Ascending aorta (tissue), 2 donors: ENCODE measurements at places on chromosomes 1 and 21.
A peak's percentile ranks its signal among the peaks of the same experiment; 100 is the strongest.

GRCh38 chr1:171576144-171576543, 45.9 kb upstream of the MYOCOS start:
- H3K27me3 ChIP-seq = no peaks in the 10 kb centered on the region
- H3K4me1 ChIP-seq = no peaks in the 10 kb centered on the region
- no peak for DNase-seq
- H3K4me3 ChIP-seq = no peak overlapping the region

- no peaks in the 10 kb centered on the region for H3K4me1 ChIP-seq
- no peak overlapping the region for H3K4me3 ChIP-seq
- no peaks in the 10 kb centered on the region for H3K27me3 ChIP-seq
- H3K27ac ChIP-seq = no peak overlapping the region
Observed at GRCh38 chr1:8070381-8070811, 44.3 kb upstream of the ERRFI1 start.

DNA sequence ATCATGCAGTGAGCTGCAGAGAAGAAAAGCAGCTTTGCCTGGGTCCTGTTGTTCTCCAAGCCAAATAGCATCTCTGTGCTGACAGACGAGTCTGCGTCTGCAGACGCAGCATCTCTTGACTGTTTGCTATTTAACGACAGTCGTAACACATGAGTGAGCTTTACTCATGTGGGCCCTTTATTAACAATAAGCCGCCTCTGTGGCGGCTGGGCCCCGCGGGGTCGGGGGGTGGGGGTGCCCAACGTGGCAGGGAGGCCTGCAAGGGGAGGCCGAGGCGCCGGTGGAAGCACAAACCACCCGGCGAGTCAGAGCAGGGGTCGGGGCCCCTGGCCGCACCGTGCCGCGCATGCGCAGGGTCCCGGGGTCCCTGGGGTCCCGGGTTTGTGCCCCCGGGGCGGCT, 435.1 kb downstream of the KIF26B start:
- no peaks in the 10 kb centered on the region for H3K27me3 ChIP-seq
- no peak overlapping the region for H3K4me3 ChIP-seq
- H3K36me3 ChIP-seq = no peaks in the 10 kb centered on the region
- no peak overlapping the region for H3K27ac ChIP-seq
- DNase-seq = no peak

- H3K36me3 ChIP-seq = no peaks in the 10 kb centered on the region
- H3K4me3 ChIP-seq = no peak overlapping the region
- no peak overlapping the region for H3K27ac ChIP-seq
- H3K27me3 ChIP-seq = no peaks in the 10 kb centered on the region
- peak; percentile 82 for DNase-seq
- H3K4me1 ChIP-seq = no peaks in the 10 kb centered on the region
Observed at GRCh38 chr1:93814059-93814794, 64.8 kb downstream of the DNTTIP2 start.

- H3K27me3 ChIP-seq = no peaks in the 10 kb centered on the region
- H3K4me3 ChIP-seq = no peak overlapping the region
- DNase-seq = no peak
- H3K4me1 ChIP-seq = peaks cover 8% of the 10 kb centered on the region
Observed at GRCh38 chr1:117579221-117579906, 26.5 kb upstream of the TENT5C start.

GRCh38 chr1:70071601-70072000, 133.8 kb downstream of the LRRC40 start:
- H3K27ac ChIP-seq = no peak overlapping the region
- no peak for DNase-seq
- no peaks in the 10 kb centered on the region for H3K36me3 ChIP-seq
- no peaks in the 10 kb centered on the region for H3K27me3 ChIP-seq
- H3K4me1 ChIP-seq = no peaks in the 10 kb centered on the region

DNA sequence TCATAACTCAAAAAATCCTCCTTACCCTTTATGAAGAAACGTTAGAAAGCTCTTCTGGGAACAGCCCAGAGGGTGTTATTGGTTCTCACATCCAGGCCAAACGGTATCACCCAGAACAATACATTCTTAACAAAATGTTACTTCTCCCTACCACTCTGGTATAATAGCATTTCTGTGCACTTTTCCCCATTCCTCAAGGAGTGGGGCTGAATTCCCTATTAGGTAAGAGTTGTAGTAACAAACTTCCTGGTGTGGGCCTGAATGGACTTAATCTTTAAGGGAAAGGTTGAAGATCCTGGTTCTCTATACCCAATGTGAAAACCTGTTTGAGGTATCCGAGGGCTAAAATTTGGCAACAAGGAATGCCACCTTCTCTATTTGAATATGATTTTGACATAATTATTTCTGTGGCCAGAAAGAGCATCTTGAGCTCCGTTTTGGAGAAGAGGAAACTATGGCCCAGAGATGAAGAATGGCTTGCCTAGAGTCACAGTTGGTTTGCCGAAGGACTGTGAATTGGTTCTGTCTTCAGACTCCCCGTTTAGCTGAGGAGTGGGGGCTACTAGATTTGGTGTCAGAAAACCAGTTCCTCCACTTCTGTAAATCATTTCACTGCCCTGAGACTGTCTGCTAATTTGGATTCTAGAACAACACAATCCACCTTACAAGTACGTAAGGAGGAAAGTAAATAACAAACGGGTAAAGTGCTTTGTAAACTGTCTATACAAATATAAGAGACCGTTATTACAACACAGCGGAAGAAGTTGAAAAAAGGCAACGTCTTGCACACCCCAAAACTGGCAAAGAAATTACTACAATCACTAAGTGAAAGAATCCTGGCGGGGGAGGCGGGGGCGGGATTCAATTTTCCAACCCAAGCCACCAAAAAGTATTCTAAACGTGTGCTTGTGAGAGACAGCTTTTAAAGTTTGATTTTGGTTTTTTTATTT, 2.3 kb downstream of the ANP32E start:
- DNase-seq = no peak
- H3K4me1 ChIP-seq = peaks cover 10% of the 10 kb centered on the region
- peak overlapping the region; percentile 97 for H3K27ac ChIP-seq
- H3K36me3 ChIP-seq = peaks cover 3% of the 10 kb centered on the region

- no peak for DNase-seq
- no peaks in the 10 kb centered on the region for H3K27me3 ChIP-seq
- H3K36me3 ChIP-seq = peaks cover 6% of the 10 kb centered on the region
- H3K4me1 ChIP-seq = no peaks in the 10 kb centered on the region
- no peak overlapping the region for H3K4me3 ChIP-seq
Observed at GRCh38 chr1:5974631-5975030, 17.6 kb downstream of the NPHP4 start.

DNA sequence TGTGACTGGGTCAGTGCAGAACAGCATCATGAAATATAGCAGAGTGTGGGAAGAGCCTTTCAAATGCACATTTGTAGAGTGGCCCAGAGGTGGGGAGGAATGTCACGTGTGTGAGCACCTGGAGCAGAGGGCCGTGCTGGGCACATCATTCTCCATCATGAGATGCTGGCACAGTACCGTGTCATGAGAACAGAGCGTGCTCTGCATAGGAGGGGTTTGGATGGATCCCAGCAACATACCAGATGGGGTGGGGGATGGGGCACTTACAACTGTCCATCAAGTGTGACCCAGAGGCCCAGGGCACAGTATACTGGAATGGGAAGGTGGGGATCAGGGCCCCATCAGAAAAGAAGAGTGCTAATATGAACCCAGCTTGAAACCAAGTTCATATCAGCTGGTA, 182.0 kb downstream of the LMX1A start:
- no peak overlapping the region for H3K27ac ChIP-seq
- H3K4me1 ChIP-seq = no peaks in the 10 kb centered on the region
- H3K36me3 ChIP-seq = no peaks in the 10 kb centered on the region
- DNase-seq = no peak
- no peaks in the 10 kb centered on the region for H3K27me3 ChIP-seq

- peak overlapping the region; percentile 88 for H3K27ac ChIP-seq
- H3K36me3 ChIP-seq = no peaks in the 10 kb centered on the region
- peaks cover 20% of the 10 kb centered on the region for H3K4me1 ChIP-seq
Observed at GRCh38 chr1:205783904-205784303, 8.6 kb upstream of the RAB29 start.

- no peak within 1 kb of the TSS for H3K27ac ChIP-seq
- no peaks in the 10 kb centered on the region for H3K4me1 ChIP-seq
- peaks cover 8% of the 10 kb centered on the region for H3K27me3 ChIP-seq
- no peak for DNase-seq
- H3K36me3 ChIP-seq = no peaks in the 10 kb centered on the region
Observed at GRCh38 chr1:240091614-240092300, at the start of gene FMN2. FMN2 (plus strand) TSS chr1:240091883; CDS start chr1:240092110, 227 bp downstream.

DNA sequence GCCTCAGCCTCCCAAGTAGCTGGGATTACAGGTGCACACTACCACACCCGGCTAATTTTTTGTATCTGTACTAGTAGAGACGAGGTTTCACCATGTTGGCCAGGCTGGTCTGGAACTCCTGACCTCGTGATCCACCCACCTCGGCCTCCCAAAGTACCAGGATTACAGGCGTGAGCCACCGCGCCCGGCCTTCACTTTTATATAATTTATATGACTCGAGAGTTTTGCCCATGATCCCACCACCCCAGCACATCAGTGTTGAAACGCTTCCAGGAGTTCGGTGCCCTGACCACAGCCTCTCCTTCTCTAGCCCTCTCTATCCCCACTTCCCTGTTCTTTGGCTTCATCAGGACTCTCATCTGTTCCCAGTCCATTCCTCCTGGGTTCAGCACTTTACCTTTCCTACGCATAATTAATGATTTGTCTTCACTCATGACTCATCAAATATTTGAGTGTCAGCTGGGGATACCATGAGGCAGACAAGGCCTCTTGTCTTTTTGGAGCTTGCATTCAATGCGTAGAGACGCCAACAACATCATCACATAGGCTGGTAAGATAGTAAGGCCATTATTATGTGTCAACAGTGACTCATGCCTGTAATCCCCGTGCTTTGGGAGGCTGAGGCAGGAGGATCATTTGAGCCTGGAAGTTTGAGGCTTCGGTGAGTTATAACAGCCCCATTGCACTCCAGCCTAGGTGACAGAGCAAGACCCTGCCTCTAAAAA, 1.4 kb downstream of the PMF1 start:
- H3K27ac ChIP-seq = peak overlapping the region; percentile 89
- peak overlapping the region; percentile 82 for H3K4me3 ChIP-seq
- DNase-seq = no peak
- peaks cover 24% of the 10 kb centered on the region for H3K4me1 ChIP-seq

GRCh38 chr1:73839922-73840321, 358.1 kb downstream of the LRRIQ3 start:
- no peaks in the 10 kb centered on the region for H3K27me3 ChIP-seq
- H3K4me1 ChIP-seq = no peaks in the 10 kb centered on the region
- no peaks in the 10 kb centered on the region for H3K36me3 ChIP-seq
- DNase-seq = no peak
- no peak overlapping the region for H3K27ac ChIP-seq

DNA sequence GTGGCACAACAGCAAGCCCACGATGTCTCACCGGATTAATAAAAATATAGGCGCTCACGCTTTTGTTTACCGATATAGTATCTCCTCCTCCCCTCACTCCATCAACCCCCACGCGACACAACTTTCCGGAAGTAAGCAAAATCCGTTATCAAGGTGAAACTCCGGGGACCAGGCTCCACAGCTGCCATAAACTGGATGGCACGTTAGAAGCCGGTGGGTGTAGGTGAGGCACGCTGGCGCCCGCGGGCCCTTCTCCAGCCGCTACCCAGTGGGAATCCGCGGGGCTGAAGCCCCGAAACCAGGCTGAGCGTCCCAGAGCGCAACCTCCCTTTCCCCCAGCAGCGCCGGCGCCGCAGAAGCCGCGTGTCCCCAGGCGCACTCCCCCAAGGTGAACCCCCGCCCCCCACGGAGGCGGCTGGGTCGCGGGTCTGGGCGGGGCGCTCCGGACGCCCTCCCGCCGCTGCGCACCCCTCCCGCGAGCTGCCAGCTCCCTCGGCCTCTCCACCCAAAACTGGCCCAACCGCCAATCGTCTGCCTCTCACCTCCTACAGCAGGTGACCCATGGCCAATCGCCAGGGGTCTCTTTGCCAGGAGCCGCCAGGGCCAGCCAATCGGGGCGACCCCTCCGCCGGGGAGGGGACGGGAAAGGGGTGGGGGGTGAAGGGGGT, 112.4 kb downstream of the OSBPL9 start:
- no peaks in the 10 kb centered on the region for H3K27me3 ChIP-seq
- peak; percentile 68 for DNase-seq
- H3K4me1 ChIP-seq = no peaks in the 10 kb centered on the region
- H3K36me3 ChIP-seq = no peaks in the 10 kb centered on the region
- peak overlapping the region; percentile 79 for H3K4me3 ChIP-seq
- peak overlapping the region; percentile 80 for H3K27ac ChIP-seq

GRCh38 chr1:34682452-34683223, 72.2 kb upstream of the GJB5 start:
- no peak for DNase-seq
- H3K36me3 ChIP-seq = no peaks in the 10 kb centered on the region
- H3K4me1 ChIP-seq = no peaks in the 10 kb centered on the region
- no peaks in the 10 kb centered on the region for H3K27me3 ChIP-seq
- H3K4me3 ChIP-seq = no peak overlapping the region

- H3K27ac ChIP-seq = no peak overlapping the region
- H3K4me3 ChIP-seq = no peak overlapping the region
- peaks cover 50% of the 10 kb centered on the region for H3K27me3 ChIP-seq
- H3K36me3 ChIP-seq = no peaks in the 10 kb centered on the region
- no peak for DNase-seq
Observed at GRCh38 chr1:90726986-90727480, 9.9 kb upstream of the BARHL2 start.

DNA sequence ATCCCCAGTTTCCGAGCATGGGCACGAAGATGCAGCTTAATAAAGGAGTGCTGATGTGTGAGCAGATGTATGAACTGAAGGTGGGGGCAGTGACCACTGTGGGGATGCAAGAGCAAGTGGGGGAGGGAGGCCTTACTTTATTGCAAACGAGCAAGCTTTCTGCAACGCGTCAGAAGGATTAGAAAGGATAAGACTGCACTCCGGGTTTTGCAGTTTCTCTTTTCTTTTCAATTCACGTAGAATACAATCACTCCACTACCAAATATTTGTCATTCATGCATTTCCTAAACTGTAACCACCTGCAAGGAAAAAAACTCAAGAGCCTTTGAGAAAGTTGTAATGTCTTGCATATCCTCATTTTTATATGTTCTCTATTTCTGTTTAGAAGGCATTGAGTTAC, 4.3 kb upstream of the OR2C3 start:
- H3K36me3 ChIP-seq = no peaks in the 10 kb centered on the region
- H3K27ac ChIP-seq = no peak overlapping the region
- no peaks in the 10 kb centered on the region for H3K4me1 ChIP-seq
- no peak overlapping the region for H3K4me3 ChIP-seq

DNA sequence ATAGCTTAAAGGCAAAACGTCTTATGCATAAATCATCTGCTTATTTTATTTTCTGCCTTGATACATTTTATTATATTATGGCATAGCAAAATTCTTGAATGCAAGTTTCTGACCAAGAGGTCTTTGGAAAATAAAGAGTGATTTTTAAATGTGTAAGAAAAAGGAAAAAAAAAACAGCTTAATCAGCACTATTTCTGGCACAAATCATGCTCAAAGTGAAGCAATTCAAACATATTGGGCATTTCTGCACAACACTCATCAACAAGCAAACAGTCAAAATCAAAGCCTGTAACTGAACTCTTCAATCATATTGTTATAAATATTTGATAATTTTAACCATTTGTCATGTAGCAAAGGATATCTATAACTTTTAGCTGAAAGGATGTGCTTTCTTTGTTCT, 250.9 kb downstream of the PTPRC start:
- no peaks in the 10 kb centered on the region for H3K27me3 ChIP-seq
- no peaks in the 10 kb centered on the region for H3K36me3 ChIP-seq
- no peak overlapping the region for H3K27ac ChIP-seq
